ENCODE measurements at places on chromosomes 5 and 9.

DNA sequence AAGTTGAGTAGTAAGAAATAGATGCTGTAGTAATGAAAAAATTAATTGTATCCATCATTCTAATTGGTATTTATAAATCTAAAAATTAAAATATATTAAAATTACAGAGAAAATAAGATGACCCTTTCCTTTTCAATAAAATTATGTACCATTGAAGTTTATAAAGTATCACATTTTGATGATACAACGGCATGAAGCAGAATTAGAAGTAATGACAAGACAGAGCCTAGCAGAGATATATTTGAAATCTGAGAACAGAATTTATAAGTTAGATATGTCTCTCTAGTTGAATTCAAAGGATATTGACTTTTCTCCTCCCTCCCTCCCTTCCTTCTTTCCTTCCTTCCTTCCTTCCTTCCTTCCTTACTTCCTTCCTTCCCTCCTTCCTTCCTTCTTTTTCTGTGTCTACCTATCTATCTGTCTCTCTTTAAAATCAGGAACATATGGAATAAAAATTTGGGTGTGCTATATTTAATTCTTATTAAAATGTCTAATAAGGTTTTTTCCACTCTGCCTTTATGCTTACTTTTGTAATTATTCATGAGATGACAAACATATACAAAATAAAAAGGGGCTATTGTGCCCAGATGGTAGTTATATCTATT is 258.5 kb upstream of the CD180 start:
- no peak for DNase-seq

- DNase-seq, result no peak
These were observed 665.5 kb upstream of the ZNF608 start for GRCh38 chr5:125411744-125412560.

DNA sequence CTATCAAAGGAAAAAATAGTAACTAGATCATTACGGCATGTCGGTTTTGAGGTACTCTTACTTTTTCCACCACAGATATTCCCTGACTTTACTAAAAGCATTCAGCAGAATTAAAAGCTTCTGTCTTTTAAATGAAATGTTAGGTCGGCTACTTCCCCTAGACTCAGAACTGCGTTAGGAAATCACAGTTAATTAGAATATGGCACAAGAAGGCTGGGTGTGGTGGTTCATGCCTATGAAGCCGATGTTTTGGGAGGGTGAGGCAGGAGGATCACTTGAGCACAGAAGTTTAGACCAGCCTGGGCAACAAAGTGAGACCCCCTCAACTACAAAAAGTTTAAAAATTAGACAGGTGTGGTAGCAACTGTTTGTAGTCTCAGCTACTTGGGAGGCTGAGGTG is 24.4 kb downstream of the CEMIP2 start:
- DNase-seq, result no peak

DNA sequence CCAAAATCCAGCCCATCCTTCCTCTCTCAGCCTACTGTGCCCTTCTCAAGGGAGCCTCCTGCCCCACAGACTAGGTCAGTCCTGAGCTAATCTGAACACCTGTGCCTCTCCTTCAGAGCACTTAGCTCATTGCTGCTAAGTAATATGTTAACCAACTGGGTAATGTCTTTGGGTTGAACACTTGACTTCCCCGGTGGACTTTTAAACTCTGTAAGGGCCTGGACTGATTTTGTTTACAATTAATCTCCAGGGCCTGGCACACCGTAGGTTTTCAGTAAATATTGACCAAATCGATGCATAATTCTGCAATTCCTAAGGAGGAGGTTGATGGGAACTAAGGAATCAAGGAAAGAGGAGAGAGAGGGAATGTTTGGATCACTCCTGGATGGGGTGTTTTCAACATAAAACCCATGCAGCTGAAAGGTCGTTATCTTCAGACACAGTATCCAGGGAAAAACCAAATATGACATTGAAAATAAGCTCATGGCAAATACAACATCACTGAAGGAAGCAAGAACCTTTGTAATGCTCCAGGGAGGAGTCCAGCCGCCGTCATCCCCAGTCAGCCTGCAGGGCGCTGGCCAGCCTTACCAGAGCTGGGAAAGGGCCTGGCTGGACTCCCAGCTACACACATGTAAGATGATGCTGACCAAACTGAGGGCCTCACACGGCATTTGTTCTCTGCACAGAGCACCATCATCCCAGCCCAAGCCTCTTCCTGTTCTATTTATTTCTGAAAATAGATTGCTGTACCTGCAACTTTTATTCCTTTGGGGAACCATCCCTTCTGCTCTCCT is 166.3 kb downstream of the C5orf15 start:
- DNase-seq, result no peak

All from NCI-H2081 (cell line).